ENCODE measurements at places on chromosomes 4 and X.

- no peak overlapping the region for H3K4me3 ChIP-seq
- peaks cover 65% of the 10 kb centered on the region for H3K36me3 ChIP-seq
- no peaks in the 10 kb centered on the region for H3K4me1 ChIP-seq
- H3K27ac ChIP-seq: no peak overlapping the region
- no peak for DNase-seq
Measured at GRCh38 chrX:16754019-16754418, 32.2 kb upstream of the TXLNG start.

DNA sequence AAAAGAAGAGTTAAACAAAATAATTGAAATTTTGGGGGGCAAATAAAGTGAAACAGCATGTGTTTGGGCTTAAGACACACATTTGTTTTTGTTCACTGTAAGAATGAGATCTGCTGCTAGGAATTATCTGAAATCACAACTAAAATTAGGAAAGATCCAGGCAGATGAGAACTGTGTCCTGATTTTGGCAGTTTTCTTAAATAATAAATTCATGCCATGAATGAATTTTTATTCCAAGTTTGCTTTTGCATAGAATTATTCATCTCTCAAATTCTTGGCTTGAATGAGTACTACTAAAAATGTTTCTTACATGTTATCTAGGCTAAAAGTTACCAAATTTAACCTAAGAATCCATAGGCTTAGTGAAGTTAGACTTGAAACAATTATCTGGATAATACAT is 321.7 kb downstream of the ANK2 start:
- H3K36me3 ChIP-seq: no peaks in the 10 kb centered on the region
- no peak overlapping the region for H3K27ac ChIP-seq
- H3K4me1 ChIP-seq: no peaks in the 10 kb centered on the region
- no peak for DNase-seq
- H3K4me3 ChIP-seq: no peak overlapping the region
- H3K27me3 ChIP-seq: no peaks in the 10 kb centered on the region

- H3K36me3 ChIP-seq: no peaks in the 10 kb centered on the region
- H3K27me3 ChIP-seq: no peaks in the 10 kb centered on the region
Measured at GRCh38 chr4:79272126-79272525, 53.7 kb downstream of the NAA11 start.

DNA sequence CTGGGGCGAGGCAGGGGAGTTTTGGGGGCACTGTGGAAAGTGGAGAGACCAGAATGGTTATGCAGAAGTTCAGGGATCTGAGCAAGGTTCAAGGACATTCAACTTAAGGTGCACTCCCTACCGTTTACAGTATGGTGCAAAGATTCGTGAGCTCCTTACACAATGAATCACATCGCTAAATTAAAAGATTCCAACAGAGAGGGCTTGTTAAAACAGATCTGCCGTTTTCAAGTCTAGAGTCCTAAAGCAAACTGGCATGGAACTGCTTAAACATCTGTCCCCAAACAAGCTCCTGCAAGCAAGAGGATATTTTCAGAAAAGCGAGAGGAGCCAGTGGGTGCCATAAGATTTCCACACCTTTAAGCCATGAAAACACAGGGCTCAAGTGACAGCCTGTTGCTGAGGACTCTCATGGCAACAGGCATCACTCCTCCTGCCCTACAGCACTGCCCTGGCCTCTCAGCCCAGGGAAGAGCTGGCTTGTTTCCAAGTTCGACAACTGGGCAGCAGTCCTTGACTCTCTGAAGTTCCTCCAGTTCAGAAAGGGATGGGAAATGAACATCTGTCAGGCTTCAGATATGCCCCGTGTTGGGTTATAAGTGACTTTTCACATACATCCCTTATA is 10.0 kb downstream of the FAM184B start:
- H3K27me3 ChIP-seq: no peaks in the 10 kb centered on the region
- no peak overlapping the region for H3K27ac ChIP-seq
- DNase-seq: no peak
- no peak overlapping the region for H3K4me3 ChIP-seq
- H3K36me3 ChIP-seq: no peaks in the 10 kb centered on the region

- H3K27me3 ChIP-seq: no peaks in the 10 kb centered on the region
- H3K4me3 ChIP-seq: no peak overlapping the region
- no peak overlapping the region for H3K27ac ChIP-seq
Measured at GRCh38 chrX:139429913-139430312, 100.6 kb upstream of the F9 start.

DNA sequence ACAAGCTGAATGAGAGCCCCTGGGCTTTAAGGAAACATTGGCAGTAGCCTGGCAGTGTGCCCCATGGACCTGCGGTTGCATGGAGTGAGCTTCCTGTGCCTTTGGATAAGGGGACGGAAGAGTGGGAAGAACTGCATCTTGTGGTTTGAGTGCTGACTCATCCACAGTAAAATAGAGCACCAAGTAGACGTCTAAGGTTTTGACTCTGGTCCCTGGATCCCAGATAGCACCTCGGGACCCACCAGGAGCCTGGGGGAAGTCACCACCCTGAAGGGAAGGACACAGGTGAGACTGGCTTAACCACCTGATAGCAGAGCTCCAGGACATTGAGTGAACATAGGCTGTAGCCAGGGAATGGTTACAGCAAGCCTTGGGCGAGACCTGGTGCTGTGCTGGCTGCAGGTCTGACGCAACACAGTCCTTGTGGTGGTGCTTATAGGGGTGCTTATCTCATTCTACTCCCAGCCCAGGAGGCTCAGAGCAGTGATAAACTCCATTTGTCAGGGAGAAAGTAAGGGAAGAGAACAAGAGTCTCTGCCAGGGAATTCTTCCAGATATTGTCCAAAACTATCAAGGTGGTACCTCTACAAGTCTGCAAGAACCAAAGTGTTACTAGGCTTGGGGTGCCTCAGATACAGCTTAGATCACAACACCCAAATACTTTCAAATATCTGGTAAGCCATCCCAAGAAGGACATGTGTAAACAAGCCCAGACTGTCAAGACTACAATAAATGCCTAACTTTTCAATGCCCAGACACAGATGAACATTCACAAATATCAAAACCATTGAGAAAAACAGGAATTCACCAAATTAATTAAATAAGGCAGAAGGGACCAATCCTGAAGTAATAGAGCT is 123.6 kb upstream of the TET2 start:
- peaks cover 15% of the 10 kb centered on the region for H3K4me1 ChIP-seq
- no peaks in the 10 kb centered on the region for H3K36me3 ChIP-seq
- no peak overlapping the region for H3K4me3 ChIP-seq
- H3K27ac ChIP-seq: peak overlapping the region; percentile 43
- peak; percentile 65 for DNase-seq

GRCh38 chr4:47747846-47748494 is 89.9 kb downstream of the CORIN start:
- DNase-seq: no peak
- H3K36me3 ChIP-seq: no peaks in the 10 kb centered on the region
- no peak overlapping the region for H3K27ac ChIP-seq

- H3K27ac ChIP-seq: no peak overlapping the region
- H3K36me3 ChIP-seq: no peaks in the 10 kb centered on the region
- DNase-seq: no peak
- no peak overlapping the region for H3K4me3 ChIP-seq
Measured at GRCh38 chr4:37224854-37225253, 19.7 kb upstream of the NWD2 start.

GRCh38 chr4:90181644-90182043 is 54.5 kb downstream of the CCSER1 start:
- DNase-seq: no peak
- no peak overlapping the region for H3K27ac ChIP-seq
- H3K27me3 ChIP-seq: no peaks in the 10 kb centered on the region
- H3K36me3 ChIP-seq: no peaks in the 10 kb centered on the region
- H3K4me3 ChIP-seq: no peak overlapping the region

GRCh38 chr4:98399915-98400314 is 138.7 kb downstream of the RAP1GDS1 start:
- no peaks in the 10 kb centered on the region for H3K4me1 ChIP-seq
- H3K4me3 ChIP-seq: no peak overlapping the region
- no peaks in the 10 kb centered on the region for H3K27me3 ChIP-seq
- no peak overlapping the region for H3K27ac ChIP-seq
- no peaks in the 10 kb centered on the region for H3K36me3 ChIP-seq
- DNase-seq: no peak

DNA sequence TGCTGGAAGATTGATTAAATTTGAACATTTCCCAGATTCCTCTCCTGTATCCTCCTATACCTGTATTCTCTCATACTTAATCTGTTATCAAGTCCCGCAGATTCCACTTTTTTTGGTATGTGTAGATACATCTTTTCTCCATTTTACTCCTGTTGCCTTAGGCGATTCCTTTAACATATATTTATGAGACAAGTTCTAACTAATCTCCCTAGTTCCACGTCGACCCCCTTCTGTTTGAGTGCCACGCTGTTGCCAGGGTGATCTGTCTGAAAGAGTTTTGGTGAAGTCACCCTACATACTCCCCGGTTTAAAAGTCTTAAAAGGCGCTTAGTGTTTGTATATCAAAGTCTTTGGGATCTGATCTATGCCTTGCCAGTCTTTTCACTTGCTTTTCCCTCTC is 2.4 kb downstream of the HNRNPH2 start:
- H3K4me3 ChIP-seq: no peak overlapping the region
- peaks cover 8% of the 10 kb centered on the region for H3K36me3 ChIP-seq
- DNase-seq: no peak
- H3K27ac ChIP-seq: no peak overlapping the region

- no peak overlapping the region for H3K4me3 ChIP-seq
- H3K27me3 ChIP-seq: no peaks in the 10 kb centered on the region
- H3K4me1 ChIP-seq: no peaks in the 10 kb centered on the region
Measured at GRCh38 chrX:42496239-42496638, 281.7 kb downstream of the PPP1R2C start.

DNA sequence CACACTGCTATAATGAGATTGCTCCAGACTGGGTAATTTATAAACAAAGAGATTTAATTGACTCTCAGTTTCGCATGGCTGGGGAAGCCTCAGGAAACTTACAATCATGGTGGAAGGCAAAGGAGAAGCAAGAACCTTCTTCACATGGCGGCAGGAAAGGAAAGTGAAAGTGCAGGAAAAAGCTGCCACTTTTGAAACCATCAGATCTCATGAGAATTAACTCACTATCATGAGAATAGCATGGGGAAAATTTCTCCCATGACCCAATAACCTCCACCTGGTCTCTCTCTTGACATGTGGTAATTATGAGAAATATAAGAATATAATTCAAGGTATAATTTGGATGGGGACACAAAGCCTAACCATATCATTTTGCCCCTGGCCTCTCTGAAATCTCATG is 884.2 kb downstream of the GLUD2 start:
- no peaks in the 10 kb centered on the region for H3K27me3 ChIP-seq
- no peaks in the 10 kb centered on the region for H3K4me1 ChIP-seq
- H3K27ac ChIP-seq: no peak overlapping the region
- no peak for DNase-seq
- H3K4me3 ChIP-seq: no peak overlapping the region
- H3K36me3 ChIP-seq: no peaks in the 10 kb centered on the region

GRCh38 chrX:40062525-40063155 is 35.1 kb downstream of the BCOR start:
- H3K27me3 ChIP-seq: no peaks in the 10 kb centered on the region
- peaks cover 61% of the 10 kb centered on the region for H3K36me3 ChIP-seq
- no peaks in the 10 kb centered on the region for H3K4me1 ChIP-seq
- H3K4me3 ChIP-seq: no peak overlapping the region

DNA sequence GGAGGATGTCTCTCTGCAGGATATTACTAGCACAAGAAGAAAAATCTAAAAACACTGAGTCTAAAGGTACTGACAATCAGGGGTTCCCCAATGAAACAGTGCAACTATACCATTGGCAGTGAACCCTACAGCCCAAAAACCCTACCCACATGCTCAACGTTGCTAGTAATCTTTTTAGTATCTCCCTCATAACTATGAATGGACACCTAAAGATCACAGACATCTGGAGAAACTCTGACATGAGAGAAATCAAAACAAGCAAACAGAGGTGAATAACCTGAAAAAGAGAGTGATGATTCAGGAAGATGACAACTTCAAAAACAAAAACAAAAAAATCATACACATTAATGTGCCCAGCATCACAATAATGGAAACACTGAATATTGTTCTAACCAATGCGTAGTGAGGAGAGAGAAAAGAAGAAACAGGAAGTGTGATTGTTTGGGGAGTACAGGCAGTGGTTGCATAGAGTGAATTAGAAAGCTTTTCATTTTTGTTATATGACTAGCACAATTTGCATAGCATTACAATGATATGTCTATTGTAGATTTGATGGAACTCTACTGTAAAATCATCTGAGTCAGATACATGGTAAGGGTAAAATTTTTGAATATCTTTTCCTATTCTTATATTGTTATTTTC is 78.9 kb upstream of the FMR1 start:
- H3K36me3 ChIP-seq: no peaks in the 10 kb centered on the region
- no peaks in the 10 kb centered on the region for H3K27me3 ChIP-seq
- no peak for DNase-seq
- H3K4me3 ChIP-seq: no peak overlapping the region

DNA sequence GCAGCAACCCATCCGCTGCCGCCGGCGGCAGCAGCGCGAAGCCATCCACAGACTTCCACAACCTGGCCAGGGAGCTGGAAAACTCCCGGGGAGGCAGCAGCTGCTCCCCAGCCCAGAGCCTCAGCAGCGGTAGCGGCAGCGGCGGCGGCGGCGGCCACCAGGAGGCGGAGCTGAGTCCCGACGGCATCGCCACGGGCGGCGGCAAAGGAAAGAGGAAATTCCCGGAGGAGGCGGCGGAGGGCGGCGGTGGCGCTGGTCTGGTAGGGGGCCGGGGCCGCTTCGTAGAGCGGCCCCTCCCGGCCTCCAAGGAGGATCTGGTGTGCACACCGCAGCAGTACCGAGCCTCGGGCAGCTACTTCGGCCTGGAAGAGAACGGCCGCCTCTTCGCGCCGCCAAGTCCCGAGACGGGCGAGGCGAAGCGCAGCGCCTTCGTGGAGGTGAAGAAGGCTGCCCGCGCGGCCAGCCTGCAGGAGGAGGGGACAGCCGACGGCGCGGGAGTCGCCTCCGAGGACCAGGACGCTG is 4.9 kb downstream of the PRDM8 start:
- H3K27ac ChIP-seq: no peak overlapping the region
- H3K4me1 ChIP-seq: peaks cover 22% of the 10 kb centered on the region
- H3K36me3 ChIP-seq: no peaks in the 10 kb centered on the region
- DNase-seq: peak; percentile 76
- peak overlapping the region; percentile 79 for H3K4me3 ChIP-seq

GRCh38 chrX:110087485-110088356 is 84.8 kb downstream of the TMEM164 start:
- H3K27me3 ChIP-seq: peaks cover 3% of the 10 kb centered on the region
- peak overlapping the region; percentile 89 for H3K27ac ChIP-seq
- H3K4me1 ChIP-seq: peaks cover 52% of the 10 kb centered on the region
- H3K4me3 ChIP-seq: peak overlapping the region; percentile 33

GRCh38 chrX:1528186-1528883 is 8.7 kb downstream of the P2RY8 start:
- no peaks in the 10 kb centered on the region for H3K27me3 ChIP-seq
- H3K4me1 ChIP-seq: no peaks in the 10 kb centered on the region
- no peak overlapping the region for H3K4me3 ChIP-seq

- H3K36me3 ChIP-seq: no peaks in the 10 kb centered on the region
- no peaks in the 10 kb centered on the region for H3K4me1 ChIP-seq
Measured at GRCh38 chrX:100976211-100976610, 6.7 kb downstream of the ARL13A start.

- H3K4me1 ChIP-seq: no peaks in the 10 kb centered on the region
Measured at GRCh38 chr4:56286763-56287162, 100.5 kb downstream of the AASDH start.
